ENCODE measurements at places on chromosomes 3 and 15. TPM values are rescaled to one million over a fixed set of nuclear protein-coding genes. Genes with fewer than 3 reads are reported as not detected.
A peak's percentile ranks its signal among the peaks of the same experiment; 100 is the strongest.

DNA sequence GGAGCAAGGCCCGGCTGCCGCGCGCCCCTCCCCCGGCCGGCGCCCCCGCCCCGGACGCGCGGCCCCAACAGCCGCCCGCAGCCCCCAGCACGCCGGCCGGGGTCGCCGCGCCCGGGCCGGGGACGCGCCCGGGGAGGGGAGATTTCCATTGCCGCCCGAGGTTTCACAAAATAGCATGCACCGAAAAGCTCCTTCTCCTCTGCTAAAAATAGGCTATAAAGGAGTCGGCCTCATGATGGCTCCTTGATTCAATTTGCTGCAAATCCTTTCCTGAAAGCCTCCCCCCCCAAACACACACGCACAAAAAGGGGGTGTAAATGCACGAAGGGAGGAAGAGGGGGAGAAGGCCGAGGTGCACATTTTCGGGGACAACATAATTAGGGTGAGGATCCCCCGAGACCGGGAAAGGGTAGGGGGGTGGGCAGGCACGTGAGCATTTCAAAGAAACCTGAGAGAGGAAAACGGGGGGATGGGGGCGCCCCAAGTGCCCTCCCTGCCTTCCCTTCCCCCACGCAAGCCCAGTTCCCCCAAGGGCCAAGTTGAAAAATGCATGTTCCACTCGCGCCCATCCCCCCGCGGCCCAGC is 734 bp downstream of the TBL1XR1 start:
- peak; percentile 51 for DNase-seq

DNA sequence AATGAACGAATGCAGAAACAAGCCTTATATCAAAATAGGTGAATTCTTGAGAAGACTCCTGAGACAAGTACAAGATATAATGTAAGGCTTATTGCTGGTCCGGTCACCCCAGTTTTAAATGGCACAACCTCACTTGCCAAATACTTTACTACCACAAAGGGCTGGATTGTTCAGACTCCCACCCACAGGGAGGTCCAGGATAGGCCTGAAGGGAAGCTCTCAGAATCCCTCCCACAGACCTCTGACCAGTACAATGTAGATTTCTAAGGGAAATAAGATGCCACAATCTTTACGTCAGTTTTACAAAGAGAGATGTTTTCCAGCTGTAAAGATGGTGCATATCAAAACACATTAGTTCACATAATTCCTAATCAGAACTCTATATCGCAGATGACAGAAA is 577.7 kb upstream of the ADAMTS9 start:
- no peak for DNase-seq

- peak; percentile 41 for DNase-seq
Observed at GRCh38 chr15:60326824-60327654, 70.7 kb downstream of the ANXA2 start.

GRCh38 chr15:58279106-58279505 is 140.9 kb downstream of the AQP9 start:
- DNase-seq: no peak

- no peak for DNase-seq
Observed at GRCh38 chr15:38689522-38689921, 124.9 kb upstream of the RASGRP1 start.

DNA sequence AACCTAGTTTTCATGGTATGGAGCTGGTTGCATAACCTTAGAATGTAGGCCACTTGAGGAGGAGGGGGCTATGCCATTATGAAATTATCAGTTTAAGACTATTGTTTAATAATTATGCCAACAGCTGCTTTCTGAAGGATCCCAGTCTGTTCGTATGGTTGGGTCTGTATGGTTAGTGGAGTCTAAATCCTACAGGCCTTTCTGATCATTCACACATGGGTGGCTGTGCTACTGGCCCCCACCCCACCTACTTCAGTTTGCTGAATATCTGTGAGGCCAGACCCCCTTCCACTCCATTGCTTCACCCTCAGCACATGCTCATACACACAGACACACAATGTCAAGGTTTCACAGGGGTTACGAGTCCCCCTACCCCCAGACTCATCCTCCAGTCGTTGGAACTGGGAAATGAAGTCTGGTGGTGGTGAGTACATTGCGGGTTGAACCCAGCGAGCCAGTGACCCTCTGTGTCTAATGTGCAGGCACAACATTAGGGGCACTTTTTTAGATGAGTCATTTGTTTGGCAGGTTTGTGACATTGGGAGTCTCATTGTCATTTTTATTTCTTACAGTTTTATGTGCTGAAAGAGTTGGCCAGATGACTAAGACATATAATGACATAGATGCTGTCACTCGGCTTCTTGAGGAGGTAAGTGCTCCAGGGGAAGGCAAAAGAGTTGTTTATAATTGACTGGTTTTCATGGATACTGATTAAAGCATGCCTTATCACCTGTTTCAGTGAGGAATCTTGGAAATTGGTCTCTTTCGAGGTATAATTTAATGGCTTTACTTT is 85.3 kb downstream of the TRAK1 start:
- no peak for DNase-seq

DNA sequence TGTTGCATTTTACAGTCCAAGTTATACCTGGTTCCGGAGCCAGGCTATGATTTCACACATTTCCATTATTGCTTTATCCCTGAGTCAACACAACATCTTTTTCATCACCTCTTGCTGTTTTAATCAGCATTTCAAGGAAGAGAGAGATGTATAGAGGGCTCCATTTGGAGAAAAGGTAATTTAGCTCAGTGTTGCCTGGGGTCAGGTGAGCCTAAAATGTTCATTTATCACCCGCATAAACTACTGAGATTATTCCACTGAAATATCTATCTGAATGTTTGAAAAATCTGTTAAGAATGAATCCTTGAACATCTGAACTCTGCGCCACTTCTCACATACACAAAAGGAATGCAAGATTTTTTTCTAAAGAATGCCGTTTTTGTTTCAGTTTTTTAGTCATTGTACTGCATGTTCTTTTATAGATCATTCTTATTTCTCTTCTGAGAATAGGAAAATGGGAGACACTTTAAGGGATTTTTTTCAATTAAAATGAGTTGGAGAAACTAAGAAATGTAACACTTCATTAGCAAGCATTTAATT is 51.5 kb upstream of the AGTR1 start:
- no peak for DNase-seq

GRCh38 chr15:49860101-49860500 is 239.3 kb downstream of the DTWD1 start:
- DNase-seq: no peak

- DNase-seq: no peak
Observed at GRCh38 chr3:128770387-128770786, 44.4 kb downstream of the RAB7A start.

DNA sequence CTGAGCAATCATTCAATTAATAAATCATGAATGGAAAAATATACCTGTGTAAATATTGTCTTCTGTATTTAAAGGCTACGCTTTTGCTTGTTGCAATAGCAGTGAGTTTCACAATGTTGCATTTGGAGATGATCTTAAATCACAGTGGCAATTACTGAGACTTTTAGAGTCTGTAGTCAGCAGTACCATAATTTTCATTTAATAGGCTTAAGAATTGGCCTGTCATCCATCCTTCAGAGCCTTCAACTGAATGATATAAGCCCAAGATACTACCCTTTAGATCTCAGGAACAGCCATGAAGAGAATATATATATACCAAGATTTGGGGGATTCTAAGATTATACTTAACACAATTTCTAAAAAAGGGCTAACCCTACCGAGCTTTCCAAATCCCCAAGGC is 458.1 kb downstream of the GBE1 start:
- DNase-seq: no peak

DNA sequence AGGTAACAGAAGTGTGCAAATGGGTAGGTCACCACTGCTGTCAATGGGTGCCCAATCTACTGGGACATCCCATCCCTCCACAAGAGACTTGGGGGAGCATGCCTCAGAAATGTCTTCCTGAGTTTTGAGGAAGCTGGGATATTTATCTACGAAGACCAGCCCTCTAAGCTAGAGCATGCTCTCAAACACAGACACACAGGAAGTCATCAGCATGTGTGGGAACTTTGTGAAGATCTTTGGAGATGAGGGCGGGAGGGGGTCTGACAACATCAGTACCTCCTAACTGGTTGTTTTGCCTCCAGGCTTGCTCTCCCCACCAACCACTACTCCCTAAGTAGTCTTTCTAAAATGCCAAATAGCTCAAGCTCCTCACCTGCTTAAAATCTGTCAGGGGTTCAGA is 3.5 kb upstream of the MEF2A start:
- DNase-seq: no peak

GRCh38 chr3:123759311-123759710 is 124.8 kb downstream of the MYLK start:
- no peak for DNase-seq

GRCh38 chr15:83039206-83039605 is 27.8 kb upstream of the C15orf40 start:
- no peak for DNase-seq

GRCh38 chr3:134707908-134708597 is 57.2 kb upstream of the KY start:
- DNase-seq: no peak

GRCh38 chr3:178082326-178082906 is 453.8 kb upstream of the KCNMB2 start:
- DNase-seq: no peak

DNA sequence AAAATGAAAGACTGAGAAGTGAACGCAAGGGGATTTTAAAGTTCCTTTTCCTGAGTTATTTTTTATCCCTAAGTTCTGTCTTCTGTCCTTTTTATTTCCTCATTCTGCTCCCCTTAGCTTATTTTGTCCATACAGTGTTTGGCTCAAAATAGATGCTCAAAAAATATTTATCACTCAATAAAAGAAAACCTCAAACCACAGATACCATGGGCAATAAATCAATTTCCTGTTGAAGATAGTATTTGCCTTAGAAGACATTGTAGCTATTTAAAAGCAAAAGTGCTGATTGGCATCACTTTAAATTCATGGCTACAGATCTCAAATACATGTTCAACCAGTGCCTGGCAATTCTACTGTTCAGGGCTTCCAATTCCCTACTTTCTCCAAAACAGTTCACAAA is 316.5 kb upstream of the ADAMTS9 start:
- DNase-seq: no peak

DNA sequence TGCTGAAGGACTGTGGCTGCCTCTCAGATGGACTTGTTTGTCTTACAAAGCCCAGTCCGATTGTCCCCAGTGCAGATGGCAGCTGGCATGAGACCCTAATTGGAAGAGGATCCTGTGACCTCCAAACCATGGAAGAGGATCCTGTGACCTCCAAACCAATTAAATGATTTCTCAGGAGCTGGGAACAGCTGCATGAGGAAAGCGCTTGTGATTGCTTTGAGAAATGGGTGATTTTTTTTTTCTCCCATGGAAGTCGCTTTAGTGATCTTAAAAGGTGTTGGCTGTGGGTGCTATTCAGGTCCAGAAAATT is 68.4 kb upstream of the LARS2 start:
- DNase-seq: no peak

DNA sequence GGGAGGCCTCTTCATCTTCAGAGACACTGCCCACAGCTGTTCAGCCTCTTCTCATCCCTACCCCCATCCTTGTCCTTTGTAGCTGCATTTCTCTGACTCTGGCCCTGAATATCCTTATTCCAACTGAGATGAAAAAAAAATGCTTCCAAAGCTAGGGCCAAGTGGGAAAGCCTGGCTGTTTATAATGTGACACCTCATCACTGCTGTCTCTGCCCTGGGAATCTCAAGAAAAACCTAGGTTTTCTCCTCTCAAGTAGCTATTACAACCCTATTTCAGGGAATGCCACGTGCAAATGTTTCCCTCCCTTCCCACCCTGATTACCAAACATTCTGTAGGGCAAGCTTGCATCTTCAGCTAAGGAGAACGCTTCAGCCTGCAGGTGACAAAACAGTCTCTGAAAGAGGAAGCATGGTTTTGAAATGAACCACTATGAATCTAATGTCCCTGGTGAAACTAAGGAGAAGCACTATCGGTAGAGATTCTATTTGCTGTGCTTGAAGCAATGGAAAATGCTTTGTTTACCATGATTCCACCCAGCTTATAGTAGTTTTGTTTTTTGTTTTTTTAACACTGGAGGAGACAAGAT is 65.4 kb downstream of the USF3 start:
- no peak for DNase-seq

- DNase-seq: no peak
Observed at GRCh38 chr15:63405159-63405558, 23.5 kb upstream of the CA12 start.

DNA sequence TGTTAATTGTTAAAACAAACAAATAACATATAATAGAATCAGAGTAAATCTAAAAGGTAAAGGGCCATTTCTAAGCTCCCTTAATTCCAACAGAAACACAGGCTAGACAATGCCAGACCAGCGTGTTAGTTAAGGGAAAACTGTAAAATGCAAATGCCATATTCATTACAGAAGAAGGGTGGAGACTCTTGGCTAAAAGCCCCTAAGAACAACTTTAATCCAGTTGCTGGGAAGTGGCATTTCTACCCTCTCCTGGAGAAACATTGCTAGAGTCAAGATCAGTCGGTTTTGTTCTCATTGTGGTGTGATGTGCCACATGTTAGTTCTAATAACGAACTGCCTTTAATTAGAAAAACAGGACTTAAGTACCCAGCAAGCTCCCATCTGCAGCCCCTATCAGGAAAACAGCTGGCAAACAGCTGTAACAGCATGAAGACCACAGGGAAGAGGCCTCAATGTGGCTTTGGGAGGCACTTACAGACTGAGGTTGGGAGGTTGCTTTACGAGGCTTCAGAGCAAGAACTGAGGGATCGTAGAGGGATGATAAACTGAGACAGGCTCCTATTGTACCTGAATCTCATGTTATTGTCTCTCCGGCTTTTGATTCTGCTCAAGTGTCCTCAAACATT is 1134.8 kb downstream of the ROBO1 start:
- DNase-seq: no peak

GRCh38 chr3:169618894-169619792 is 44.4 kb downstream of the MECOM start:
- peak; percentile 16 for DNase-seq

DNA sequence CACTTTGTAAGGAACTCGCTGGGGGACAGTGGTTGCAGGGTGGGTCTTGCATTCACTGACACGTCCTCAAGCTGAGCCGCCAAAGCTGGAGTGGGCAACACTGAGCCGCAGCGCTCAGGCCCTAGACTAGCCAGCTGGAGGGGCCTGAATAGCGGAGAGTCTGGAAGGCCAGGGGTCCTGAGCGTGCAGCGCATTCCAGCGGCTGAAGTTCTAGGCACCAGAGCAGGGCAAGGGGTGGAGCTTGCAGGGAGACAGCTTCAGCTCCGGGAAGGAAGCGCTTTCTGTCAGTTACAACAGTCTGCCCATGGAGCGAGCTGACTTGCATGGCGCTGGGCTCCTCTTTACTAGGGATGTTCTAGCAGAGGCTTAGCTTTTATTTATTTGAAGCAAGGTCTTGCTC is 2.7 kb downstream of the MAP6D1 start:
- no peak for DNase-seq

GRCh38 chr15:62377736-62378480 is 212.8 kb upstream of the C2CD4B start:
- DNase-seq: no peak

GRCh38 chr3:42742688-42743087 is 30.4 kb downstream of the CCDC13 start:
- DNase-seq: no peak

Gene SPATA12
- 10.2 TPM for total RNA-seq

Gene CYP8B1
- not detected for total RNA-seq

Gene NR2E3
- 4.3 TPM for total RNA-seq

Gene FMN1
- total RNA-seq: 47.4 TPM

Gene ALDH1L1
- 73.8 TPM for total RNA-seq

Data from testis (tissue), 5 donors.